ENCODE measurements at places on chromosomes 7 and 10. TPM values are rescaled to one million over a fixed set of nuclear protein-coding genes. Genes with fewer than 3 reads are reported as not detected.
A peak's percentile ranks its signal among the peaks of the same experiment; 100 is the strongest.

- H3K4me1 ChIP-seq = peaks cover 8% of the 10 kb centered on the region
- no peak for DNase-seq
- no peak overlapping the region for H3K4me3 ChIP-seq
- H3K27ac ChIP-seq = no peak overlapping the region
- no peaks in the 10 kb centered on the region for H3K36me3 ChIP-seq
Measured at GRCh38 chr7:116223588-116223987, 13.2 kb downstream of the TES start.

GRCh38 chr10:35972275-35972674, 330.2 kb upstream of the FZD8 start:
- H3K27me3 ChIP-seq = no peaks in the 10 kb centered on the region
- no peaks in the 10 kb centered on the region for H3K4me1 ChIP-seq
- no peak for DNase-seq
- no peak overlapping the region for H3K4me3 ChIP-seq
- no peak overlapping the region for H3K27ac ChIP-seq

- H3K4me1 ChIP-seq = no peaks in the 10 kb centered on the region
- no peak overlapping the region for H3K4me3 ChIP-seq
- H3K27me3 ChIP-seq = no peaks in the 10 kb centered on the region
- H3K27ac ChIP-seq = no peak overlapping the region
Measured at GRCh38 chr7:41750661-41751540, 48.0 kb upstream of the INHBA start.

DNA sequence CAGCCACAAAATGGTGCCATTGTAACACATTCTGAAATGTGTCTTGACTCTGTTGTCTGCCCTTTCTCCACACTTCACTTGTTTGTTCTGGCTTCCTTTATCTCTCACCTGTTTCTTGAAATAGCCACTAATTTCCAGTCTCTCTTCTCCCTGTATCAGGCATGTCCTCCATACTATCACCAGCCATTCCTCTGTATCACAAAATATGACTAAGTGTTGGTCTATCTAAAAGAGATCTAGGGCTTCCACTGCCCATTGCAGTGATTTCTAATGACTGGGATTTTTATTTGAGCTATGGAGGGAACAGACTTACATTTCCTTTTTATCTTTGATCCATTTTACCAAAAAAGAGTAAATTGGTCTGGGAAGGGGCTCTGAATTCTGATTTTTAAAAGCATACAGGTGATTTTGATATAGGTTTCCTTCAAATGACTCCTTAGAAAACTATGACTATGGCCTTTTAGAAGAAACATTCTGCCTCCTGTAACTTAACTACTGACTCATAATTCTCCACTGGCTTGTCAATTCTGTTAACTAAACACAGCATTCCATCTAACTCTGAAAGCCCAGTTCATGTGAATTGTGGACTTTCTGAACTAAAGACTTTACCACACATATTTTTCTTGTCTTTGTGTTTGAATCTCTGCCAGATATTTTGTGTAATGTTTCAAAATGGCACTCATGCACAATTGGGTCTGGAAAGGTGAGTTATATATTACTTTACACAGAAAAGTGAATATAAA, 1121.4 kb downstream of the XPNPEP1 start:
- DNase-seq = peak; percentile 91
- no peak overlapping the region for H3K4me3 ChIP-seq

DNA sequence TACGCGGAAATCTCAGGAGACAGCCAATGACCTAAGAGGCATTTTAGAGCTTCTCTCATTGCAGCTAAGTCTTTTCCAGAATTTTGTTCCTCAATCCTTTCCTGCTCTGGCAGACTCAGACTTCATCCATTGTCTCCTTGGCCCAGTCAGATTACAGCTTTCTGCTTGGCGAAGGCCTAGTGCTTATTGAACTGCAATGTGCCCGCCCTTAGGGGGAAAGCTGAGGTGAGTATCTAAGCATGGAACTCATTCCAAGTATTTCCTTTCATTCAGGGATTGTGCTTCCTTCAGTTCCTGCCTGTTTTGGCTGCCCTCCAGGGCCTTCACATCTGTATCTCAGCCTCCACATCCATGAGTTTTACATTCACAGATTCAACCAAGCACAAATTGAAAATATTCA, 37.5 kb downstream of the PRLHR start:
- no peaks in the 10 kb centered on the region for H3K4me1 ChIP-seq
- no peak overlapping the region for H3K27ac ChIP-seq
- H3K4me3 ChIP-seq = no peak overlapping the region
- DNase-seq = no peak
- no peaks in the 10 kb centered on the region for H3K27me3 ChIP-seq

- peaks cover 2% of the 10 kb centered on the region for H3K4me1 ChIP-seq
- H3K27me3 ChIP-seq = peaks cover 2% of the 10 kb centered on the region
- no peak for DNase-seq
- H3K36me3 ChIP-seq = no peaks in the 10 kb centered on the region
- no peak overlapping the region for H3K27ac ChIP-seq
- no peak overlapping the region for H3K4me3 ChIP-seq
Measured at GRCh38 chr7:5586279-5586962, 162.8 kb upstream of the TNRC18 start.

DNA sequence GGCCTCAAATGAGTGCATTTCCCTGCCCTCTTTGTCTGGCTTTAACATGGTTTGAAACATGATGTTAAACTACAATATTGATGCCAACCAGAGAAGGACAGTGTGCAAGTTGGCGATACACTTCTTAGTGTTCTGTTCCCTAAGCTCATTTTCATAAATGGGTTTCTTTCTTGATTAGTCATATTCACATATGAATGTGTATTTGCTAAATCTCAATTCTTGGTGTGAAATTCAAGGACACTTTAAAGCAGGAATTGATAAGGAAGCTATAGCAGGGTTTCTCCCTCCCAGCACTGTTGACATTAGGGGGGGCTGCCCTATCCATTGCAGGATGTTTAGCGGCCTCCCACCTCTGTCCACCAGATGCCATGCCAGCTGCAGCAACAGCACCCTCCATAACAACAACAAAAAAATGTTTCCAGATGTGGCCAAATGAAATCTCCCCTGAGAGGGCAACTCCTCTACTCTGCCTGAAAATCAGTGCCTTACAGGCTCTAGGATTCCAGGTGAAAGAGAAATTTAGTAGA, 13.1 kb downstream of the CCNY start:
- DNase-seq = no peak
- H3K4me1 ChIP-seq = no peaks in the 10 kb centered on the region
- no peaks in the 10 kb centered on the region for H3K27me3 ChIP-seq
- no peaks in the 10 kb centered on the region for H3K36me3 ChIP-seq
- no peak overlapping the region for H3K4me3 ChIP-seq

- H3K27me3 ChIP-seq = no peaks in the 10 kb centered on the region
- H3K36me3 ChIP-seq = no peaks in the 10 kb centered on the region
- no peak overlapping the region for H3K4me3 ChIP-seq
- H3K27ac ChIP-seq = no peak overlapping the region
Measured at GRCh38 chr10:51297438-51297837, 223.2 kb downstream of the PRKG1 start.

GRCh38 chr7:136868496-136869000, at the start of gene CHRM2:
TSS of gene CHRM2 (plus strand) at chr7:136868652. CDS start at chr7:137014866, 146,214 bp downstream.
- H3K4me1 ChIP-seq = peaks cover 10% of the 10 kb centered on the region
- DNase-seq = peak; percentile 60
- peak within 1 kb of the TSS; percentile 14 for H3K27ac ChIP-seq
- H3K27me3 ChIP-seq = no peaks in the 10 kb centered on the region
- peak within 1 kb of the TSS; percentile 59 for H3K4me3 ChIP-seq
- no peaks in the 10 kb centered on the region for H3K36me3 ChIP-seq

DNA sequence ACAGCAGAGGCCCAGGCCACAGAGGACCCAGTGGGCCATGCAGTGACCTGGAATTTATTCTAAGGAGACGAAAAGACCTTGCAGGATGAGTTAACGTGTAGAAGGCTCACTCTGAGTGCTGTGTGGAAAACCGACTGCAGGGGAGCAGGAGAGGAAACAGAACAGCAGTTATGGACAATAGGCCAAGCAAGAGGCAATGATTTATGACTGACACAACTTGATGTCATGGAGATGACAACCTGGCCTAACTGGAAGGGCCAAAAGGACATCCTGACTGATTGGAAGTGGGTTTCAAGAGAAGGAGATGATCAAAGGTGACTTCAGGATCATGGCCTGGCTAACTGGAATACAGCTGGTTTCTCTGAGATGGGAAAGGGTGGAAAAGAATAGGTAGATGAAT, 70.2 kb upstream of the RAPGEF5 start:
- H3K4me3 ChIP-seq = no peak overlapping the region
- H3K27ac ChIP-seq = no peak overlapping the region
- DNase-seq = no peak
- H3K27me3 ChIP-seq = no peaks in the 10 kb centered on the region

DNA sequence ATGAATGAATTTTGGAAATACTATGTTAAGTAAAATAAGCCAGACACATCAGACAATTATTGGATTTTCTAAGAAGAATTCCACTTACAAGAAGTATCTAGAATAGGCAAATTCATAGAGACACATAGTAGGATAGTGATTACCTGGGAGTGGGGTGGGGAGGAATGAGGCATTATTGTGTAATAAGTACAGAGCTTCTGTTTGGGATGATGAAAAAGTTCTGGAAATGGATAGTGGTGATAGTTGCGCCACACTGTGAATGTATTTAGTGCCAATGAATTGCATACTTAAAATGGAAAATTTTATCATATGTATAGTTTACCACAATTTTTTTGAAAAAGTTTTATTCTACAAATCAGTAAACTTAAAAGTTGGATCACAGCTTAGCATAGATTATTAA, 297.2 kb upstream of the KAT6B start:
- no peak overlapping the region for H3K27ac ChIP-seq
- no peak overlapping the region for H3K4me3 ChIP-seq

DNA sequence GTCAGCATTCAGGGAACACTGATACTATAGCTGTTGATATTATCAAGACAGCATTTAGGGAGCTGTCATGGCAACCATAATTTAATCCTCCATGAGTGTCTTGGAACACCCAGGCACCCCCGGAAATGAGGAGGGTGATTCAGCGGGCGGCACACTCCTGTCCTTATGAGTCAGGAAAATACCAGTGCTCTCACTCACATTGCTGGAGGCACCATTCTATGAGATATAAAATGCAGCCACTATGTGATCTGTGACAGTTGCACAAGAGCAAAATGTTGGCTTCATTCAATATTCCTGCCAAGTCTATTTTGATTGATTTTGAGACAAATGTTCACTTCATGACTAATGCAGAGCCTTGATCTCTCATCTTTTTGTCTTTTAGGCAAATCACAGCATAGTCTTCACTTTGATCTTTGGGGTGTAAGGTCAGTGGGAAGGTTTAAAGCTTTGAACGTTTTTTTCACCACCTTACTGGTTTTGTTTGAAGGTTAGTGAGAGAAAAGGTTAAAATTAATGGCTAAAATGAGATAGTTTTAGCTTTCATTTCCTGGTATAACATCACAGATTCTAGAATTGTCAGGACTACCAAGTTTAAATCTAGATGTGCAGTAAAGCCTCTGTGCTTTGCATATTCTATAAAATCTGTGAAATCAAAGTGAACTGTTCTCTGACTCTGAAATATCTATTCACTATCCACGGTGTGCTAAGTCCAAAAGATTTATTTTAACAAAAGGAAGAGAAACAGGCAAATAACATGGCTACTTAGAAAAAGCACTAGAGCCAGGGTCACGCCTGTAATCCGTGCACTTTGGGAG, 12.4 kb upstream of the ARHGAP12 start:
- peak; percentile 96 for DNase-seq
- peak overlapping the region; percentile 68 for H3K27ac ChIP-seq
- H3K4me1 ChIP-seq = peaks cover 8% of the 10 kb centered on the region
- no peaks in the 10 kb centered on the region for H3K27me3 ChIP-seq
- H3K4me3 ChIP-seq = no peak overlapping the region

DNA sequence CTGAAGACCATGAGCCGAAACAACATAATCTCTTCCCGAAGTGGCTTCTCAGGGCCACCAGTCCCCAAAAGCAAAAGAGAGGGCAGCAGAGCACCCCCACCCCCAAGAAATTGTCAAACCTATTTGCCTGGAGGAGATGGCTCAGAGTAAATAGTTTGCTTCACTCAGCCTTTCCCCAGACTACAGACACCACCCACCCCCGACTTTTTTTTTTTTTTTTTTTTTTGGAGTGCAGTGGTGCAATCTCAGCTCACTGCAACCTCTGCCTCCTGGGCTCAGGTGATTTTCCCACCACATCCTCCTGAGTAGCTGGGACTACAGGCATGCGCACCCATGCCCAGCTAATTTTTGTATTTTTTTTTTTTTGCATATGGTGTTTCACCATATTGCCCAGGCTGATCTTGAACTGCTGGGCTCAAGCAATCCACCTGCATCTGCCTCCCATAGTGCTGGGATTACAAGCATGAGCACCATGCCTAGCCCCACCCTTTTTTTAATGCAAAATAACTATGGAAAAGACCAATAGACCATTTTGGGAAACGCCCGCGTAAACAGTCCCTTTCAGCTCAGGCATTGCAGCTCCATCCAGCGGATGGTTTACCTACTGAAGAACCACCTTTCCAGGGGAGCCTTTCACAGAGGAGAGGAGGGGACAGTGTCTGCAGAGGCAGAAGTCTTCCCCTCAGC, 9.7 kb downstream of the ZMIZ1 start:
- H3K27ac ChIP-seq = peak overlapping the region; percentile 64
- H3K27me3 ChIP-seq = no peaks in the 10 kb centered on the region
- H3K4me1 ChIP-seq = peaks cover 79% of the 10 kb centered on the region
- H3K36me3 ChIP-seq = no peaks in the 10 kb centered on the region

GRCh38 chr7:133696056-133696455, 431.1 kb upstream of the LRGUK start:
- H3K36me3 ChIP-seq = no peaks in the 10 kb centered on the region
- no peaks in the 10 kb centered on the region for H3K4me1 ChIP-seq
- DNase-seq = no peak
- H3K27ac ChIP-seq = no peak overlapping the region
- no peaks in the 10 kb centered on the region for H3K27me3 ChIP-seq

GRCh38 chr10:119201233-119201632, 6.1 kb upstream of the GRK5 start:
- H3K27ac ChIP-seq = no peak overlapping the region
- H3K4me1 ChIP-seq = peaks cover 26% of the 10 kb centered on the region
- DNase-seq = no peak
- no peak overlapping the region for H3K4me3 ChIP-seq
- H3K27me3 ChIP-seq = no peaks in the 10 kb centered on the region
- H3K36me3 ChIP-seq = no peaks in the 10 kb centered on the region

The CREB5 gene
- total RNA-seq = 3.1 TPM

The SFTPA1 gene
- not detected for total RNA-seq

The SPOCK2 gene
- 0.33 TPM for total RNA-seq

The PRPF18 gene
- total RNA-seq = 36.5 TPM

The NODAL gene
- total RNA-seq = not detected

The AOAH gene
- total RNA-seq = not detected

The PUS7 gene
- total RNA-seq = 8.8 TPM

The PON3 gene
- total RNA-seq = under 0.01 TPM

The CYP26C1 gene
- total RNA-seq = under 0.01 TPM

Data from fibroblast of lung (primary cell).